Cardiac fibroblast (primary cell): ENCODE measurements at places on chromosomes 16 and 17.
A peak's percentile ranks its signal among the peaks of the same experiment; 100 is the strongest.

DNA sequence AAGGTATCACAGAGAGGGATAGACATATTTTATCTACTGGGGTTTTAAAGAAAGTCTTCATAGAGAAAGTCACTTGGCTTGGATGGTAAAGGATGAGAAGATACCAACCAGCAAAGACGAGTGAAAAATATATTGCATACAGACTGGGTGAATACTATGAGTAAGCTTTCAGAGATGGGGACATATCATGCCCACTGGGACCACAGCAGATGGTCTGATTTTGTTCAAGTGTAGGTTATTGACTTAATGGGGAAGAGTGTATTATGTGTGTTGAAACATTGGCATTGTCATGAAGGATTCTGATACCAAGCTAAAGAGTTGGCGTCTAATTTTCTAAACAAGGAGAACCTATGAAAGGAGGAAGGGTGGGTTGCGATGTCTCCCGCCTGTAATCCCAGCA is 13.8 kb upstream of the MMD start:
- no peak for DNase-seq

DNA sequence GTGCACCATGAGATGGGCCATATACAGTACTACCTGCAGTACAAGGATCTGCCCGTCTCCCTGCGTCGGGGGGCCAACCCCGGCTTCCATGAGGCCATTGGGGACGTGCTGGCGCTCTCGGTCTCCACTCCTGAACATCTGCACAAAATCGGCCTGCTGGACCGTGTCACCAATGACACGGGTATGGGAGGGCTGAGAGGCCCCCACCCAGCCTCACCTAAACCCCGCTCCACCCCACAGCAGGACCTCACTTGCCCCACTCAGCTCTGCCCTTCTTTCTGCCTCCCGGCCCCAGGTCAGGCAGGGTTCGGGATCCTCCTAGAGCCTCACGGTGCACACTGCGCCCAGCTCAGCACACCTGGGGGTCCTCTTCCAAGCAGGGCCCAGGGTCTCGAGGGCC is 5.6 kb downstream of the ACE start:
- no peak for DNase-seq

DNA sequence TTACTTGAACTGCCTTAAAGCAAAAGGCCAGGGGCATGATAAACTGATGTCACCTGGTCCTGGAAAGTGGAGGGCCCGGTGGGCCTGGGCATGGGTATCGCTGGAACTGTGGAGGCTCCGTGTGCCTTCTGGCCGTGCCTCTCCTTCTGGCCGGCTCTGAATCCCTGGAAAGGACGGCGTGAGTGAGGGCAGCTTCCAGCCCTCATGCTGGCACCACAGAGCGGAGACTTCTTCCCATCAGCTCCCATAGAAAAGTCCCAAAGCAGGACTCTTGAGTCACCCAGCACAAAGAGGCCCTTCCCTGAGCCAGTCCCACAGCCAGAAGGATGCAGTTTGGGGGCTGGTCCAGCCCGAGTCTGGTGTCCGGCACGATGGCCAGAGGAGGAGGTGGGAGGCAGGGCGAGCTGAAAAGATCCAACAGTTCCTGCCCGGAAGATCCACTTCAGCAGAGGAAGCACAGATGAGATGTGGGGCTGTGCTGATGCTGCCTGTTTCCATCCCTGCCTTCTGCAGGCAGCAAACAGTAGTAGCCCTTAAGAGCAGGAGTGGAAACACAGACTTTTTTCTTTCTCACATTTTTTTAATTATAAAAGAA is 7.8 kb downstream of the GAA start:
- DNase-seq: no peak

- no peak for DNase-seq
Measured at GRCh38 chr16:79580453-79581191, 19.9 kb downstream of the MAF start.

DNA sequence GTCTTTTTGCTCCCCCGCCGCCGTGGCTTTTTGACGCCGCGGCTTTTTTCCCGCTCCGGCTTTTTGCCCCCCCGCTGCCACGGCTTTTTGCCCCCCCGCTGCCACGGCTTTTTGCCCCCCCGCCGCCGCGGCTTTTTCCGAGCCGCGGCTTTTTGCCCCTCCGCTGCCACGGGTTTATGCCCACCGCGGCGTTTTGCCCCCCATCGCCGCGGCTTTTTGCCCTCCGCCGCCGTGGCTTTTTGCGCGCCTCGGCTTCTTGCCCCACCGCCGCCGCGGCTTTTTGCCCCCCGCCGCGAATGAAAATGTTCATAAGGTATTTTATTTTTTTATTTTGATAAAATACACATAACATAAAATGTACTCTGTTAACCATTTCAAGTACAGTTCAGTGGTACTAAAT is 527.2 kb upstream of the WSB1 start:
- DNase-seq: no peak

- no peak for DNase-seq
Measured at GRCh38 chr16:70682239-70683145, 3.4 kb downstream of the MTSS2 start.

DNA sequence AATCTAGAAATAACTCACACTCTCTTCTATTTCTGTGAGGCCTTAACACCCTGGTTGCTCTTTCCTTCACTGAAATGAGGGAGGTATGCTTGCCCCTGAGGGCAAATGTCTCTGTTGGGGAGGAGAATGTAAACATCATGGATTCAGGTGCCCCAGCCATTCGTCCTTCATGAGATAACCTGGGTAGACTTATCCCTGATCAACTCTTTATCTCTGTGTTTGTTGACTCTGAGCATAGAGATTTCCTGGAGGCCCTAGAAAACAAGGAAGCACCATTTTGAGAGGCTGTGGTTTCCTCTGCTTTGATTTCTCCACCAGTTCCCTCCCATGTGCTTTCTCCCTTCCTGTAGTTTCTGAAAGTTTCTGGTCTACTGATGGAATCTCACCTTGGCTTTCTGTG is 77.3 kb downstream of the PHKB start:
- DNase-seq: no peak

GRCh38 chr16:51641191-51641765 is 490.2 kb upstream of the SALL1 start:
- DNase-seq: no peak

- DNase-seq: no peak
Measured at GRCh38 chr16:86522634-86523033, 12.3 kb downstream of the FOXF1 start.

- no peak for DNase-seq
Measured at GRCh38 chr16:2096853-2097595, 38.7 kb downstream of the PKD1 start.

GRCh38 chr17:30208214-30208613 is 27.3 kb downstream of the SLC6A4 start:
- DNase-seq: no peak

DNA sequence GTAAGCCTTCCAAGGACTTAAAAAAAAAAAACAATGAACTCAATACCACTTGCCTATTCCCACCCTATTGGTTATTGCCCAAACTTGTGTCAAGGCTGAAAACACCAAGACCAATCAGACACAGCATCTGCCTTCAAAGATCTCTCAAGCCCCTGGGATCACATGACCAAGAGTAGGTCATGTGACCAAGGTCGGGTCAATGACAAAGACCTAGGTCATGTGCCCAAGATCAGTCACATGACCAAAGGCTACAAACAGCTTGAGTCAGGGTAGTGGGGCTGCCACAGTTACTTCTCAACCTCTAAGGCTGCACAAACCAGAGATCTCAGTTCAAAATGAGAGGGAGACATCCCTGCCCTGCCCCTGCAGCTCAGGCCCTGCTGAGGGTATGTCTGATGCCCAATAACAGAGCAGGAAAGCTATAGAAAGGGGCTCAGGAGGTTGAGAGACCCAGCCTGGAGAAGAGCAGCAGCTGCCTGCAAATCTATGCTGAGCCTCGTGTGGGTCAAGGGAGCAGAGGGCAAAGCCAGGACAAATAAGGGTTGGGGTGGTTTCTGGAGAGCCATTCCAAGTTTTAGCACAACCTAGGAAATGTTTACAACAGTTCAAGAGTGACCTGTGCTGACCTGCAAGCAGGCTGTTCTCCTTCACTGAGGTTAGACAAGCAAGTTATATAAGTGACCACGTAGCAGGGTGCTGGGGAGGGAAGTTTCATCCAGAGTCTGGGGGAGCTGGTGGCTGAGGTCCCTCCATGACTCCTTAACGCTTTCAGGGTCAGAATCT is 48.8 kb downstream of the PIMREG start:
- DNase-seq: no peak

- DNase-seq: peak; percentile 58
Measured at GRCh38 chr17:42459801-42460281, 1.2 kb downstream of the ATP6V0A1 start.

DNA sequence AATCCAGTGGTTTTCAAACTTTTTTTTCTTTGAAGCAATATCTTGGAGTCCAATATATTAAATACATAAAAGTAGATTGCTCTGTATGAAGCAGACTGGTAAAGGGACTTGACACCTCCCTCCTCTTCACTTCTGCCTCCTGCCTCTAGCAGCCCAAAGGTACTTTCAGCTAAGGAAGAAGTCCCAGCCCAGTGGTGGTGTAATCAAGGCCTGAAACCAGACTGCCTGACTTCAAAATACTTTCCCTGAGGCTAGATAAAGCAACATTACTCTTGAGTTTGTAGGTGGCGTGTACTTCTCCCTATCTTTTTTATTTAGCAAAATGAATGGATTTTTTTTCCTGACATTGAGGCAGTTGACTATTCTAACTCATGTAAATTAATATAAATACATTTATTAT is 122.4 kb upstream of the TMEM97 start:
- no peak for DNase-seq

- peak; percentile 53 for DNase-seq
Measured at GRCh38 chr16:56851671-56852400, 13.2 kb upstream of the SLC12A3 start.

DNA sequence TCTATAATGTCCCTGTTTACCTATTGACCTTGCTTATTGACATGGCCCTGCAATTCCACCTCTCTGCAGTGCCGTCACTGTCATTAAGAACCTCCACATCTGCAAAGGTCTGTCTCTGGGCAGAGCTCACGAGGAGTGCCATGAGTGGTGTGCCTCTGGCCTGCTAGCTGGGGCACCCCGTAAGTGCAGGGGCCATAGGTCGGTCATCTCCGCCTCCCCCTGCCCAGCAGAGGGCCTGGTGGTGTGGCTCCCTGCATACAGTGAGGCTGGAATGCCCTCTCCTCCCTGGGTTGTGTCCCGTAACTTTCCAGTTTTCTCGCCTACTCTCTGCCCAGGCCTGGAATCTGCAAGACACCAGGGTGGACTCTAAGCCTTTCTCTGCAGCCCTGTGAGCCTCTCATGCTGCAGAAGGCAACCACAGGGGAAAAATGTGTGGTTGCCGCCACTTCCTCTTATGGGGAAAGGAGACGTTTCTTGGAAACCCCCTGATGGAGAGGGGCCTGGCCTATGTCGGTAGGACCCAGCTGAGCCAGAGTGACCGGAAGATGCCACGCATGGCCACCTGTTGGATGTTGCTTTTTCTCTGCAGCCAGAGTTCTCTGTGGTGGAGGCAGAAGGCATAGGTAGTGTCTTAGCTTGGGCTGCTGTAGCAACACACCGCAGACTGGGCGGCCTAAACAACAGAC is 2.7 kb upstream of the SNX20 start:
- no peak for DNase-seq

DNA sequence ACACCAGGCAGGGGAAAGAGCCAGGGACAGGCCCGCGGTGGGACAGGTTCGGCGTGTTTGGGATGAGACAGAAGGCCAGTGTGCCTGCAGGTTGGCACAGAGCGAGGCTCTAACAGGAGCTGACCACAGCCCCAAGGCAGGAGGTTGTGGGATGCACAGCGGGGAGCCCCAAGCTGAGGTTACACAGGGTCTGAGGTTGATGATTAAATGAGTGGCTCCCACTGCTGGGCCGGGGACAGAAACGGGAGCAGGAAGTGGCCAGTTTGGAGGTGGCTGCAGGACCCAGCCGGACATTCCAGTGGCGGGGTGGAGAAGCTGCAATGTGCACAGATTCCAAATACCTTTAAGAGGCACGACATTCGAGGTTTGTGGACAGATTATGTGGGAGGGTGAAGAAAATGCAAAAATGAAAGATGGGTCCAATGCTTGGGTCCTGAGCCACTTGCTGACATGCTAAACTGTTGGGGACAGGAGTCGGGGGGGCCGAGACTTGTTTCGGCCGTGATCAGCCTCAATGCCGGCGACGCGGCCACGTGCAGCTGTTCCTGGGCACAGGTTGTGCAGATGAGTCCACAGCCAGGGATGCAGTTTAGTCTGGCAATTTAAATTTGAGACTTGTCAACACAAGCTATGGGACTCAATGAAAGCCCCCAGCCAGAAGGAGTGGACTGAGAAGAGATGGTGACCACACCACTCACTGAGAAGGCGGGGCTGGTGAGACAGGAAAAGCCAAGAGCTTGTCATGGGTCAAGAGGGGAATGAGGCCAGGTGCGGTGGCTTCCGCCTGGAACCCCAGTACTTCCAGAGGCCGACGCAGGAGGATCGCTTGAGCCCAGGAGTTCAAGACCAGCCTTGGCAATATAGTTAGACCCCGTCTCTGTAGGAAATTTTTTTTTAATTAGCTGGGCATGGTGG is 8.7 kb downstream of the ENPP7 start:
- DNase-seq: no peak

DNA sequence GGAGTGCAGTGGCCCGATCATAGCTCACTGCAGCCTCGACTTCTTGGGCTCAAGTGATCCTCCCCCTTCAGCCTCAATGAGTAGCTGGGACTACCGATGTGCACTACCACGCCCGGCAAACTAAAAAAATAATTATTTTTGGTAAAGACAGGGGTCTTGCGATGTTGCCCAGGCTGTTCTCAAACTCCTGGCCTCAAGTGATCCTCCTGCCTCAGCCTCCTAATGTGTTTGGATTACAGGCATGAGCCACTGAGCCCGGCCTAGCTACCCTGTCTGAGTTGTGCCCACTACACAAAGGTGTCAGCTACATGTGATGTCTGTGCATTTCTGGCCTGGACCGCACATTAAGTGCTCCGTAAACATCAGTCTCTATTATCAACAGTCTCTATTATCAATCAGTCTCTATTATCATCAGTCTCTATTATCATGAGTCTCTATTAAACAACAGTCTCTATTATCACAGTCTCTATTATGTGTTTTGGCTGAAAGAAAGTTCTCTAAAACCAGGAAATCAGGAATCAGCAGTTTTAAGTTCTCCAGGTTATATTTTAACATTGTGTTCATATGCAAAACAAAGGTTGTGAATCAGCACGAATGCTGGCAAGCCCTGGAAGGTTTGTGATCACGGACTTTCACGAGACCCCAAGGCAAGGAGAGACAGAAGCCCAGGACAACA is 721 bp upstream of the WWOX start:
- DNase-seq: no peak

DNA sequence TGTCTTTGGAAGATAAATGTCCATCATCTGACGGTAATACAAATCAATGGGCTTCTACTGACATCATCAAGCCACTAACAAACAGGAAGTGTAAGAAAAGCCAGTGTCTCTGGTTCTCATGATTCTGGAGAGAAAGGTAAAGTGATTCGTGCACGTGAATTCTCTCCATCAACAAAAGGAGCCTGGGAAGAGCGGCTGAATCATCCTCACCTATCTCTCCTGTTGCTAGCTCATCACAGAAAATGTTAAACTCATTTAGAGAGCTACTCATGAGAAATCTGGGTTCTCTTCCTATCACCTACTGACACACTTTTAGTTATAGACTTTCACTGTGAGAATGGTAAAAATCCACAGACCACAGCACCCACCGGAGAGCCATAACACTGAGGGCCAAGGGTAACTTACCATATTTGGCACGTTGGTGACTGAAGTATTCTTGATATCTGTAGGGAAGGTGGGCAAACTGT is 70.3 kb downstream of the CREBBP start:
- DNase-seq: no peak
